GF-D8 (cell line): ENCODE measurements at places on chromosomes 2 and 18.

DNA sequence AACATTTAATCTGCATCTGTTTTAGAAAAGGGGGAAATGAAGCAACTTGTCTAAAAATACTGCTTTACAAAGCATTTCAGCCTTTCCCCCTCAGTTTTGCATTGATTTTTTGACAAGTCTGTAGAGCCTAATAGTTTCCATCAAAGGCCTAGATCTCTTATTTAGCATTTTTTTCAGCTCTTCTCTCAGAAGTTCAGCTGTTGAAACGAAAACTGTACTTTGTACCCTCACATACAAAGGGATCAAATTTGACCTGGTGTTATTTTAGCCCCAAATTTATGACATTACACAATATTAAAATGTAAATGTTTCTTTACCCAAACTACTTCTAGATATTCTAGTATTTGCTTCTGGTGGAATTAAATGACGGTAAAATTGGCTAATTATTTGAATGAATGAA lies 13.0 kb downstream of the YPEL5 start:
- no peak for DNase-seq

DNA sequence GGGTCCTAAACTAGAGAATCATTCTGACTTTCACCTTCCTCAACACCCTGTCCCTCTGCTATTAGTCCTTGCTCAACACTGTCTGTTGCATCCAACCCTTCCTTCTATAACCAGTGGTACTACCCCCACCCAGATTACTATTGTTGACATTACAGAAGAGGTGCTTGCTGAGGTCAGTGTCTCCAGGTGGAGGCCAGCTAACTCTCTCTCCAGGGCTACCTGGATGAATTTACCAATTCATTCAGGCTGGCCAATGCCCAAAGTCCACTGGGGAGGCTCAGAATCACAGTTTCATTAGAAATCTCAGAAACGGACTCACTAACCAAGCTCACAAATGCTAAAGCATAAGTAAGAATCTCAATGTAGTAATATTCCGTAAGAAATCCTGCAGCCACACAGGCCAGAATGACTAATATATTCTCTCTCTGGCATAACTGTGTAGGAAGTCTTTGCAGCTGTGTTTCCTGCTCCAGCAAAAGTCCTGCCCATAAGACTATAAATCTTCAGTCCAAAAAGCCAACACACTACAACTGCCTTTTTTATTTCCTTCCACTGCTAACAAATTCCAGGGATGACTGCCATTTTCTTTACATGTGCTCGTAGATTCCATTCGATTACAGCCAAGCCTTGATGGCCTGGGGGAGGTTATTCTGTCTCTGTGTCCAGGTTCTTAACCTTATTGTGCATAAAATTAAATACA lies 10.0 kb upstream of the TTR start:
- DNase-seq = no peak

DNA sequence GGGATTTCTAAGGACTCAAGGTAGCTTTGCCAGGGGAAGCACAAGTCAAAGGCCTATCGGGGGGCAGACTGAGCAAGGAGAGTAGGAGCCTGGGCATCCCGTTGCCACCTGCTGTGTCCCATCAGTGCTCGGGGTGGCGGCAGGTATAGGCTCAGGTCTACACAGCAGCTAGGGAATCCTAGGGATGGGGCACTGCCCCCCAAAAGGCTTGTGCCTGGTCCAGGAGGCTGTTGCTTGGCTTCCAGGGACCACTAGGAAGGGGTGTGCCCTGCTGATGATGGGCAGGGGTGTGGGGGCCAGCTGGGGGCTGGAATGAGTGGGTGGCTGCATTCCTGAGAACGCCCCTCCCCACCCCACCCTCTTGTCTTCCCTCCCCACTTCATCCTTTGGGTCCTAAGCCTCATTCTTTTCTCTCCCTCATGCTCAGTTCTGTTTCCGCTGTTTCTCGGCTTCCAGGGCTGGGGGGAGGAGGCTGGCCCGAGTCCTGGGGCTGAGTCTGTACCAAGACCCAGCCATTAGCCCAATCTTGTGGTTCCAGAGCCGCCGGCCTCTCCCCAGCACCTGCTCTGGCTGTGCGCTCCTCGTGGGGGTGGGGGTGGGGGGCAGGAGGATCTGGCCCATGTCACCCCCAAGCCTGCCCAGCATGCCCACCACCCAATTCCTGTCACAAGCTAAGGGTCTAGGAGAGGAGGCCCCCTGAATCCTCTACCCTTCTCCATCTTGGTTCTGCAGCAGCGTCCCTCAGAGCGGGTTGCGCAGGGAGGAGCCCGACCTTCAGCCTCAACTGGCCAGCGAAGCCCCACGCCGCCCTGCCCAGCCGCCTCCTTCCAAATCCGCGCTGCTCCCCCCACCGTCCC lies 12.8 kb downstream of the SPEG start:
- DNase-seq = no peak

DNA sequence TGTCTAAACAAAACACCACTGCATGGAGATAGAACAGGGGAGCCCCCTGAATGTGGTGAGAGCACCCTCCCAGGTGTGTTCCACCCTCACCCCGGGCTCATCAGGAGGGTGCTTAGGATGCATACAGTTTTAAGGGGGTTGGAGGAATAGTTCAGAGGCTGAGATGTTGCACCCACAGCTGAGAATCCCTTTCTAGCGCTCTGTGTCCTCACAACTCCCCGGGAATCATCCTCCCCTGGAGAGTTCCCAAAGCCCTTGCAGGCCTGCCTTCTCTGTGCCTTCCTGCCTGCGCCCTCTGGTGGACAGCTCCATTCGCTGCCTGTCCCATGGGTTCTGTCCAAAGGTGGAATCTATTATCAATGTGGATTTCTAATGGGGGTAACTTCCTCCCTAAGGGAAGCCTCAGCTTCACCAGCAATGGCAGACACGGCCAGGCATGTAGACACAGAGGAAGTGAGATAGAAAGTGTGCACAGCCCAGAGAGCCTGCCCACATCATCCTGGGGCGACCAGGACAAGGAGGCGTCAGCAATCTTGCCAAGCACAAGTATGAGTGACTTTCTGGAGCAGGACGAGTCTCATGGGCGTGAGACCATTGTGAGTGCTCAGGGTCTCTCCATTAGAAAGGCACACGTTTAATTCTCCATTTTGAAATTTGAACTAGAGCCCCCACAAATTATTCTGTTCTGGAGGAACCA lies 1.2 kb upstream of the UGT1A5 start:
- DNase-seq = no peak

- no peak for DNase-seq
Observed at GRCh38 chr2:196823750-196824522, 14.8 kb upstream of the C2orf66 start.

GRCh38 chr2:221129657-221130056 lies 442.4 kb downstream of the EPHA4 start:
- no peak for DNase-seq

- no peak for DNase-seq
Observed at GRCh38 chr18:49573835-49574234, 12.0 kb downstream of the LIPG start.

GRCh38 chr18:6476190-6476589 lies 61.5 kb upstream of the L3MBTL4 start:
- DNase-seq = no peak

GRCh38 chr18:72419914-72420313 lies 124.2 kb downstream of the CBLN2 start:
- no peak for DNase-seq

GRCh38 chr2:127635380-127636237 lies 10.3 kb upstream of the GPR17 start:
- no peak for DNase-seq

GRCh38 chr18:69617888-69618287 lies 217.2 kb downstream of the DOK6 start:
- DNase-seq = no peak

DNA sequence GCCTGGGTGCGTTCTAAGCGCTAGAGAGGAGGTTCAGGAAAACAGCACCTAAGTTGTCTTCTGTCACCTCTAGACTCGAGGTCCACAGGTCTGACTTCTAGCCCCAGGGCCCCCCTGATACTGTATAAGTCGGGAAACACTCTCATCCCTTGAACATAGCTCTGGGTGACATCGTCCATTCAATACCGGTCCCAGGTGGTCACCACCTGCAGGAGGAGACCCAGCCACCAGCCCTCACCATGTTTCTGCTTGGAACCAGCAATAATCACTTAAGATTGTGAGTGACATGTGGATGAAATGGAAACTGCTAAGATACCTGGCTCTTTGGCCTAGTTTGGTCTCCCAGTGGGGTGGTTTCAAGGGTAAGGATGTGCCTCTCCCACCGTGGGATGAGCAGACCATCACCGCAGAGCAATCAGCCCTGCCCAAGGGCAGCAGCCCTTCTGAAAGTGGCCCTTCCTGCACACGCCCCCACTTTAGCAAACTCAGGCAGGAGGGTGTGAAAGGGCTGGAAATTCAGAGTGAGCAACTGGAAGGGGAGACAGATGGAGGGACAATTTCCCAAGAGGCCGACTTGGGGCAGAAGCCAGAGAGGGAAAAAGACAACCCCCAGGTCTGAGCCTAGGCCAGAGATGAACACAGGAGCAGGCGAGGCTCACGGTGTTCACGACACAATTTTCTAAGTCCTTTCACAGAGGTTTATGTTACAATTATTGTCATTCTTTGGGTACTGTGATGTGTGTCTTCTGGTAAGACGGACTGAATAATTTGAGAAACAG lies 95.2 kb downstream of the ZNF516 start:
- no peak for DNase-seq

- DNase-seq = no peak
Observed at GRCh38 chr2:27723372-27724144, 48.0 kb upstream of the MRPL33 start.

DNA sequence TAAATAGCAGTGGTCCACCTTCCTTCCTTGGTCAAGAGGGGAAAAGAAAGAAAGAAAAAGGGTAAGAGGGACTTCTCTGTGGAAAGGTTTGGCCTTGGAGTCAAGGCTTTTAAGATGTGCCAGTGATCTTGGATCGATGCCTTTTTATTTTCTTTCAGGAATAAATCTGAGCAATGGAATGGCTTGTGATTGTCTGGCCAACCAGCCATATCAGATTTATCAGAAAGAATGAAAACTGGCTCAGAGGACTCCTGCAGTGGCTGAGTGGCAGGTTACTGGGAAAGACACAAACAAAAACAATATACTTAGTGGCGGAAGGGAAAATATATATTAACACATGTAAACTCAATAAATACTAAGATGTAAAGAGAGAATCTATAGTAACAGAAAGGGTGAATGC lies 4.3 kb downstream of the ERBB4 start:
- no peak for DNase-seq

DNA sequence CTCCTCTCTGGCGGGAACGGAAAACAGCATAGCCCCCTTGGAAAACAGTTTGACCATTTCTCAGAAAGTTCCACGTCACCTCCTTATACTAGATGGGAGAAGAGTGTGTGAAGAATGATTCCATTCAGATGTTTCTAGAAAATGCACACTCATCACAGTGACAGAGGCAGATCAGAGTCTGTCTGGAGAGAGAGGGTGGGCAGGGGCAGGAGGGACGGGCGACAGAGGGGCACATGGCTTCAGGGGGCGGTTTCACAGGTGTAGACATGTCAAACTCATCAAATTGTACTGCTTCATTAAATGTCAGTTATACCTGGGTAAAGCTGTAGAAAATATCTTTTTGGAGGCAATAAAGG lies 88.8 kb upstream of the TAF1B start:
- DNase-seq = no peak

- no peak for DNase-seq
Observed at GRCh38 chr2:229660951-229661350, 53.4 kb downstream of the DNER start.

DNA sequence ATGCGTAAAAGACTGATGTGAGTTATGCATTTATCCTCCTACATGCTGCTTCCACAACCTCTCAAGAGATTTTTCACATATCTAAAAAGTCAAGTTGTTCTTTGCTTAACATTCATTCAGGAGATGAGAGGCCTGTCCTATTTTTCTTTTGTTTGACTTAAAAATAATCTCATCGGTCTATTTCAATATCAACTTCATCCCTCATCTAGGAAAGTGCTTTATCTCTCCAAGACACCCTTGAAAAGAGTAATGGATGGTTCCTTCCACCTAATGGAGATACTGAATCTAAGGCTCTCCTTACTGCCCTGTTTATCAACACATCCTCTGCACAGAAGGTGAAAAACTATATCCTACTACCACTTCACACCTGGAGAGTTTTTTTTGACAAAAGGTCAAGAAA lies 2.4 kb downstream of the NFE2L2 start:
- no peak for DNase-seq

DNA sequence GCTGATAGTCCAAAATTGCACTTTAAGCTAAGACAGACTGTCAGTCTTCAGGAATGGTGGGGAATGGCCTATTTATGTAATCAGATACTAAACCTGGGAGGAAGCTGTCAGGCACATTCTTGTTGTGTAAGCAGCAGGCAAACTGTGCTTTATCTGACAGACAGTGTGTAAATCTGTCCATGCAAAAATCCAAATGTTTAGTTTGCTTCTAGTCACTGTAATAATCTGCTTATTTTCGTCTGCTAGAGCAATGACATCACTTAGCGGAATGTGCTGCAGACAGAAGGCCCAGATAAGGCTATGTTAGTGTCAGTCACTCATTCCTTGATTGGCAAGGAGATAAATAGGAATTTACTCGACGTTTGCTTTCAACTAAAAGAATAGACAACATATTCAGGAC lies 263.5 kb downstream of the ZNF407 start:
- DNase-seq = no peak

DNA sequence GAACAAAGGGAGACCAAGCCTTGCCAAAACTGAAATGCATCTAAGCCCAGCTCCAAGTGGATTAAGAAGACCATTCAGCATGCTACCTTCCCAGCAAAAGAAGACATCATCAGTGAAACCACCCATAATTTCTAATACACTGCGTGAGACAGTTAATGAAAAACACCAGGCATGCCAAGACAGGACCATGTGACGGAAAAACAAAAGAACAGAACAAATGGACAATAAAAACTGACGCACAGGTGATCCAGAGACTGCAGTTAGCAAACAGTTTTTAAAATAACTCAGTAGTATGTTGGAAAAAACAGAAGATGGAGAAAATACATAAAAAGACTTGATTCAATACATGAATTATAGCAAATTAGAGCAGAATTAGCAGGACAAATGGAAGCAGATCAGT lies 15.3 kb downstream of the FAM168B start:
- no peak for DNase-seq

DNA sequence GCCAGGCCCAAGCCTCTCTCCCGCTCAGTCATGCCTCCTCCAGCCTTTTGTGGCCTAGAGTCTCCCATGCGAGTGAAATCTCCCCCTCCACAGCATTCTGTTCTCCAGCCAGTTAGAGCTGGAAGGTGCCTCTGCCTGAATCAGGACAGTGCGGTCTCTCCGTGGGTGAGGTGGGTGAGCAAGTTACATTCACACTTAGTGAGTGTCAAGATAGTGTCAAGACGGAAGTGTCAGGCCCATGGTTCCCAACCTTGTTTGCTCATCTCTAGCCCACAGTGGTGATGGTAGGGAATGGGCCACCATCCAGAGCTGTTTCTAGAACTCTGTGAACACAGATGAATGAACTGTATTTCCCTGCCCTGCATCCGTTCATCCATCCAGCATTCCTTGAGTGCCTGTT lies 59.5 kb downstream of the LPIN1 start:
- no peak for DNase-seq

DNA sequence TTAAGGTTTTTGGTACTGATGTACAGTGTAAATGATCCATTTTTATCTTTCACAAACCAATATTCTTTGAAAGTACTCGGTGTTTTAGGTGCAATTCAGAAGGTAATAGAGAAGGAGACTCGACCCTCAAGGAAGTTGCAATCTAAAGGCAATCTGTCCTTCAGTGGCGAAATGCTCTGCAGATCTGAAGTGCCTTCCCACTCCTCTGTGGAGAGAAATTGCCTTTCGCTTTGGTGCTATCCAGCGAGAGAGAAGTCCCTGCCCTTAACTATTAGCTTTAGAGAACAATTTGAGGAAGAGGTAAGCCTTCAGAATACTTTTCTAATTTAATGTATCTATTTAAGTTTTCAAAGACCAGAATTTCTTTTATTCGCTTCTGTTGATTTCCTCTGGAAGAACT lies 371.8 kb upstream of the FANCL start:
- DNase-seq = no peak
